C1 segment of cervical spinal cord (tissue), 14 donors: ENCODE measurements at places on chromosomes 3 and 15.

DNA sequence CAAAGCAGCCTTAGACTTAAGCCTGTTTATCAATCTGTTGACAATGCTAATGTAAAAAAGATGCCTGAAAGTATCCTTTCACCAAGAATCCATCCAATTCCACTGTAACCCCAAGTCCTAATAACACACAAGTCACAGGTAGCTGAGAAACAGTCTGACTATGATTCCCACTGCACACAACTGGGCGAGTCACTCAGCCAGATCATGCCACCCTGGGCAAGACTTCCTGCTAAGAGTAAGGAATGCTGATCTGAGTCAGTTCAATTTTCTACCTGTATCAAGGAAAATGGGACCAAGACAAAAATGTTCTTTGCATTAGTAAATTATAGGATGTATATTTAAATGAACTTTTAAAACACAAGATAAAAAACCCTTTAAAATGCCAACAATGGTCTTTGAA lies 33.3 kb downstream of the NPTN start:
- no peak for DNase-seq

DNA sequence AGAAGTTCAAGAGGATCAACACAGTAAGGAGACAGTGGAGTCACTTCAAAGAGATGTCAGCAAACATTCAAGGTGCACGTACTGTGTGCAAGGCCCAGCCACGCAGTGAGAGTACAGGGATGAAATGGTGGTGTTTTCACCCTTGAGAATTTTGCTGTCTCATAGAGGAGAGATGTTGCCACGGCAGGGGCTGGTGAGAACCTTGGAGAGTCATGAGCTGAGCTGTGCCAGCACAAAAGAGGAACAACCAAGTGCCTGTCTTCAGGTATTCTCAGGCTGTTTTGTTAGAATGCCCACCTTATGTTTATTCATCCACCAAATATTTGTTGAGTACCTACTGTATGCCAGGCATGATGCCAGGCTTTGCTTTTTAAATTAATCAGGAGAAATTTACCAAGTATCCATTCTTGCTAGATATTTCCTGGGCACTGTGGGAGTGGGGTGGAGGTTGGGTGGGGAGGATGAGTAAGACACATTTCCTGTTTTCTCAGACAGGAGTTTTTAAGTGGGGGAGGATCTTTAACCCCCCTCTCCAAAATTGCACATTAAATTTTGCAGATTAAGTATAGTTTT lies 72.6 kb downstream of the SLC6A11 start:
- no peak for DNase-seq

DNA sequence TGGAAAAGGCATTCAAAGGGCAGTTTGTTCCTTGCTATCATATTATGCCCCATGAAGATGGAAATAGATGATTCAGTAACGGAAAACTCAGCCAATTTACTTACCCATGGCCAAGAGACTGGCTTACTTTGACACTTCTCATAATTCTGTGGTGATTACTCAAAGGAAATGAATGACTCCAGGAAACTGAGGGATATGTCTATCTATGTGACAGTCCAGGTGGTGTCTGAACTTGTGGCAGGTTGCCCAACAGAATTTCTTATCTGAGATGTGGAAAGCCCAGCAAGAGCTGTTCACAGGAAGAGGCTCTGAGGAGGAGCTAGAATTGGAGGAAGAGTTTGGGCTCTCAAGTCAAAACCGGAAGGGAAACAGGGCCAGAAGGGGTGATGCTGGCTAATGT lies 91.2 kb downstream of the KCNAB1 start:
- DNase-seq = no peak

- DNase-seq = no peak
Observed at GRCh38 chr3:148847351-148847750, 17.7 kb upstream of the CPA3 start.

DNA sequence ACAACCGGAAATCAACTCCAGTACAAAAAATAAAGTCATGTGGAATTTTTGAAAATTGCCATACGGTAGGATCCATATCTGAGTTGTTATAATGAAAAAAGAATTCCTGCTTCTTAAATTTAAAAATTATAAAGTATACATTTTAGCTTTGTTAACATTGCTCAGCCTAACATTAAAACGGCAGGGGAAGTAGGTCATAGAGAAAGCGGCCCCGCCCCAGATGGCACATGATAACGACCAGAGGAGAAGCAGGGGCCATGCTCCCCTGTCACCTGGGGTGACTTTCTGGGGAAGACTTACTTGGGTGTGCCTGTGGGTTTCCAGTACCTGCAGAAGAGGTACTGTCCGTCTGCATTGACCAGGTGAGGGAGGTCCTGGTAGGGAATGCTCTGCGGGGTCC lies 921 bp downstream of the MGLL start:
- DNase-seq = no peak

- no peak for DNase-seq
Observed at GRCh38 chr3:171788546-171789351, 21.5 kb downstream of the PLD1 start.

DNA sequence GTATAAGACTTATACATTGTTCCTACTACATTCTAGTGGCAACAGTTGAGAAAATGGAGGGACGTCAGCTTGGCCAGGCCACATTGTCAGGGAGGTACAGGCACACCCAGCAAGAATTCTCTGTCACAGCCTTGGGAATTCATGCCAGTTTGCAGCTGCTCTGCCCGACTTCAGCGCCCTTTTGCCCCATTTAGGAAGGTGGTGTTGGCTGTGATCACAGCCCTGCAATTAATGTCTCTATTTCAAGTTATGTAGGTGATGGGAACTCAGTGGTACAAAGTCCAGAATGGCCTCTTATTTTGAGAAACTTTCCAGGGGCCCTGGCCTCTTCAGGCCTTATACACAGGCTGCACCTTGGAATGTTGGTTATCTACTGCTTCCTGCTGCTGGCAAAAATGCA lies 26.7 kb downstream of the AMOTL2 start:
- no peak for DNase-seq

DNA sequence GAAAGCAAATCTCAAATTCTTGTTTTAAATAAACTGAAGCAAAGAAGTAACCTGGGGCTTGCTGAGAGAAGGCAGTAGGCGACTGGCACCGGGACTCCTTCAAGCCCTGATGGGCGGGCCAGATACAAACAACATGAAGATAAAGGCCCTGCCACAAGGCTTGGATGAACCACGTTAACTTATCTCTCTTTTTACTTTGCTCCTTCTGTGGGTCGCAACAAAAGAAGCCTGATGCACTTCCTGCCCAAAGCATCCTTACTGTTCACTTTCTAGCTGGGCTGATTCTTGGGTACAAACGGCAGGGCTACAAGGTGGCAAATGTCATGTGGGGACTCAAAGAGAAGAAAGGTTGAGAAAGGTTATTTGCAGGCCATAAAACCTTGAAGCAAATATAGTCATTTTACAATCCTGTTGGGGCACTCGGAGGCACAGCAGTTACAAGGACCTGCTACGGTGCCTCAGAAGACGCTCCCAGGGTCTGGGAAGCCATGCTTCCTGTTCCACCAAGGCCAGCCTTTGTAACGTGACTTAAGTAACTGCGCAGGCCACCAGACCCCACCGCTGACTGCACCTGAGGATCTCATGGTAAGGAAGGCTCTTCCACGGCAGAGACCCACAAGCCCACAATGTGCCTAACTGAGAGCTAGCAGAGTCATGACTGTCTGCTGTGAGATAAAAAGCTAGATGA lies 71.1 kb downstream of the CHSY1 start:
- DNase-seq = no peak

GRCh38 chr15:52283281-52283680 lies 12.3 kb downstream of the MYO5C start:
- DNase-seq = no peak

DNA sequence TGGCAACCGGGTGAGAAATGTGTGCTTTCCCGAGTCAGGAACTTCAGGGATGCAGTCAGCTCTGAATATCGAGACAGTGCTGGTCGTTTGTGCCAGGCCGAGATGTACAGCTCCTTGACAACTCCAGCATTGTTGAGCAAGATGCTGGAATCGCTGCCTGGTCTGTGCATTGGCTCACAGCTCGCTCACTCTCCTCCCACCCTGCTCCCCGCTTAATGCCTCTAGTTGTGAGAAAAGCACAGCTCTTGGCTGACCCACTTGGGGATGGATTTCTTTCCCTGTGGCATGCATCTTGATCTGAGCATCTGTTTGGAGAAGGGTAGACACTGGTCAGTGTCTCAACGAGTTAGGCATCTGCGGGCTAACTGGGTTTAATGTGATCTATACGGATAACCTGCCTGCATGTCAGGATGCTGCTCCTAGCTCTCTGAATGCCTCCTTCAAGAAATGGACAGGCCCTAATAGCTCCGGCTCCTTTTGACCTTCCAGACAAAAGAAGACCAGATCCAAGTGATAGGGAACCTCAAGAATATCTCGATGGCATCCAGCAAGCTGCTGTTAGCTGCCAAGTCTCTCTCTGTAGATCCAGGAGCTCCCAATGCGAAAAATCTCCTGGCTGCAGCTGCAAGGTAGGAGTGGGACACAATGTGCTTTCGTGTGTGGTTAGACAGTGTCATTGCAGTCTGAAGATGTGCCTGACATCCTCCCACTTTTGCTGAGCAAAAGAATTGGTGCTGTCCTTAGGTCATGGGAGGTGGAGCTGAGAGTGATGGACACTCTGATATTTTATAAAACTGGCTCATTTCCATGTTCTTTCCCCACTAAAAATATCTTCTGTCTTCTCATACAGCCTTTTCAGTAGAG lies 302.2 kb upstream of the TPM1 start:
- no peak for DNase-seq
